ENCODE measurements at places on chromosomes 12 and 14. TPM values are rescaled to one million over a fixed set of nuclear protein-coding genes. Genes with fewer than 3 reads are reported as not detected.

GRCh38 chr12:102735104-102735503, 181.9 kb downstream of the PAH start:
- no peak for DNase-seq

- DNase-seq: no peak
These were observed 23.5 kb upstream of the INF2 start for GRCh38 chr14:104665657-104666522.

GRCh38 chr12:81758421-81759189, 545 bp downstream of the PPFIA2 start:
- no peak for DNase-seq

DNA sequence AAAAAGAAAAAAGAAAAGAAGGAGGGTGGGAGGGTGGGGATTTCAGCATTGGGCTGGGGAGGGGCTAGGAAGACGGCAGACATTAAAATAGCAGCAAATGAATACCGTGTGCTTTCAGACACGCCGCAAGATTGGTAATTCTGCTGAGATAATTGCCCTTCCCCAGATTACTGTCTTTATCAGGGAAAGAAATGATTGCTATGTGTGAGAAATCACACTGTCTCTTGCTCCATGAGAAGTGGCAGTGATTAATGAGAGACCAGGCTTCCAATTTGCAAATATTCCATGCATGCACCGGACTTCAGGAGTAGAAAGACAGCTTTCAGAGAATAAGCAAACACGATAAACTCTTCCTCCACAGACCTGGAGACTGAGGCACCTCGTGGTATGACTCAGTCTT, 7.6 kb upstream of the KCNA5 start:
- no peak for DNase-seq

DNA sequence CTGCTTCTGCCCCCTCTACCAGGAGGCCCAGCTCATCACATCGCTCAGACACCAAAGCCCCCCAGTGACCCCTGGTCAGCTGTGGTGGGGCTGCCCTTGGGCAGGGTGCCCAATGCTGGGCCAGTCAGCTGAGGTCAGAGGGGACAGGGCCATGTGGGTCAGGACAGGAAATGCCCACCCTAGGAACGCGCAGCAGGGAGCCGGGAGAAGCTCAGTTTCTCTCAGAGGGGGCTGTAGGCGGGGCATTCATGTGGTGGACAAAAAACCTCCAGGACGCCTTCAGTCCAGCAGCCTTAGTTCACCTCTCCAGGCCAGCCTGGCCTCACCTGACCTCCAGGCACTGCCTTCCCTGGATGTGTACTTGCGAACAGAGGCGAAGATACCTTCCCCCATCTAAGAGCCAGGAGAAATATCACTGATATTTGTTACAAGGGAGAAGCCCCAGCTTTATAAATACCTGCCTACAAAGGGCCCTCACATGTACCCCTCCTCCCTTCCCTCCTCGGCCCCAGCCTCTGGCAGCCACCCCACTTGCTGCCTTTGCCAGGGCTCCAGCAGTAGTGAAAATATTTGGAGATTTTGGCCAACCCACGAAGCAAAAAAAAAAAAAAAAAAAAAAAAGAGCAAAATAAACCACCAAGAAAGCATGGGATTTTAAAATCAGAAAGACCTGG, 41.9 kb upstream of the PLEKHG6 start:
- DNase-seq: no peak

- DNase-seq: no peak
These were observed 254.9 kb downstream of the AACS start for GRCh38 chr12:125320177-125320576.

- DNase-seq: no peak
These were observed 5.5 kb downstream of the KMT2D start for GRCh38 chr12:49055092-49055491.

- no peak for DNase-seq
These were observed 12.7 kb downstream of the DHRS2 start for GRCh38 chr14:23648764-23649460.

DNA sequence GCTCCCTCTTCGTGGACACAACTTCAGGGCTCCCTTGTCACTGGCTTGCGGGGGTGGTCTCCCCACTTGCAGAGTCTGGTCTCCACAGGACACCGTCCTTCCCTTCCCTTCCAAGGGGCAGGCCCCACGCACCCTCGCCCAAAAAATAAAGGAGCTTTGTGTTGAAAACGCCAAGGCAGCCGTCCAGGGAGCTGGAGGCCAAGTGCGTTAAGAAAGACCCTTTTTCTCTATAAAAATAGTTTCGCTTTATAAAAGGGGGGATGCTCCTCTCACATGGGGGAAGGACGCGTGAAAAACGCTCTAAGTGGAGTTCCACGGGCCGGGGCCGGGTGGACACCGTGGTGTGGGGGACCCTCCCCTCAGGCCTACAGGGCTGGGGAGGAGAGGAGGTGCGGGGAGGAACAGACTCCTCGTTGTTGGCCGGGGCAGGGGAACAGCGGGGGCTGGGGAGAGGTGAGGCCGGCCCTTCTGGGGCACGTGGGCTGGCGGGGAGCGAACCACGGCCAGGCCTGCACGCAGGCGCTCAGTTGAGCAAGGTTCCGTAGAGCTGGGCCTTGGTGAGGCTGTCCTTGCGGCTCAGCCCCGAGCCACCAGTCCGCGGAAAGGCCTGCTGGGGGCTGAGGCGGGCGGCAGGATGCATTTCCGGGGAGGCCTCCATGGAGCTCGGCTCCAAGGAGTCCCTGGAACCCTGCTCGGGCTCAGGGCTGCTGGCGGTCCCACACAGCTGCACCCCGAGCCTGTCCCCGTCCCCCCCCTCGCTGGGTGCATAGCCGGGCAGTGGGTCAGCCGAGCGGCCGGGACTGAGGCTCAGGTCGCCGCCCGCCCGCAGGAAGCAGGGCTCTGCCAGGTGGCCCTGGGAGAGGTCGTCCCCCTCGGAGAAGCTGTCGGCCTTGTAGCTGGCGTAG, 49.5 kb downstream of the BEGAIN start:
- no peak for DNase-seq

DNA sequence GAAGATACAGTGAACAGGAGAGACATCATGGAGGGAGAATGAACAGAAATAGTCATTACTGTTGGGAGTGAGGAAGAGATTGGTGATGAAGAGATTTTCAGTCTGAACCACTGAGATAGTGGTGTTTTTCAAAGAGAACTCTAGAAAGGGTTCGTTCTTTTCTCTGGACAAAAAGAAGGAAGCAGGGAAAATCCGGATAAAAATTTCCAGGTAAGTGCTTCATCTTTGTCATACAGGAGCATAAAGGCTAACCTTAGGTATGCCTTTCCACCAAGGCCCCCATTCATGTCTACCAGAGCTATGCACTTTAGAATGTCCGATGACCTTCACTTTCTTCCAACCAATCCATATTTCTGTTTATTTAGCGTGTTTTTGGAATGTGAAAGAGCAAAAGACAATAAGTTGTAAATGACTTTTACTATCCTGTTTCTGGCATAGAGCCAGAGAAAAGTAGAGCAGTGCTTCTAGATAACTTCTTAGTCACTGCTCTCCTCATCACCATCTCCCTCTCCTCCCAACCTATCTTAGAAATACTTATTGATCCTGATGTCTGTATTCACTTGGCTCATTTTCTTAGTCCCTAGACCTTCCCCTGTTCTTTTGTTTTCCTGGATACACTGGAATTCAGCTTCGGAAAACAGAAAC, 116.5 kb downstream of the TTC6 start:
- no peak for DNase-seq

DNA sequence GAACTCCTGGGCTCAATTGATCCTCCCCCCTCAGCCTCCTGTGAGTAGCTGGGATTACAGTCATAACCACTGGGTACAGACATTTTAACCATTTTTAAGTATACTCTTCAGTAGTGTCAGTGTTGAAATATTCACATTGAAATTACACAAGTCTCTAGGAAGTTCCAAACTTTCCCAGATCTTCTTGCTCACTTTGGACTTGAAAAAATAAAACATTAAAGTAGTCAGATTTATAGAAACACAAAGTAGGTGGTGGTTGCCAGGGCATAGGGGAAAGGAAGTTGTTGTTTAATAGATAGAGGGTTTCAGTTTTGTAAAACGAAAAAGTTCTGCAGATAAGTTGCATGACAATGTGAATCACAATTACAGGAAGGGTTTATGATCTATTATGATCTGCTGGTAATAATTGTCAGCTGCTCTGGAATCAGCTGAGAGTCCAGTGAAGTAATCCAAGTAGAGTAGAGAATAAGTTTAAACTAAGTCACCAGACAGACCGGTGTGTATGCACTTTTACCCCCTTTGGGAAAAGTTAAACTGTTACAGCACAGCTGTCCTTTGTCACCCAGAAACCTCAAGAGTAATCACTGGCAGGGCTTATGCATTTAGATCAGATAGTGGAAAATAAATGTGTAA, 27.4 kb downstream of the PCNX1 start:
- DNase-seq: peak; percentile 40

The SLC6A12 gene
- not detected for total RNA-seq

The RPL10L gene
- total RNA-seq: not detected

The ANO4 gene
- 0.86 TPM for total RNA-seq
